Small intestine (tissue), 16 donors: ENCODE measurements at places on chromosomes 16 and 17. TPM values are rescaled to one million over a fixed set of nuclear protein-coding genes. Genes with fewer than 3 reads are reported as not detected.
A peak's percentile ranks its signal among the peaks of the same experiment; 100 is the strongest.

DNA sequence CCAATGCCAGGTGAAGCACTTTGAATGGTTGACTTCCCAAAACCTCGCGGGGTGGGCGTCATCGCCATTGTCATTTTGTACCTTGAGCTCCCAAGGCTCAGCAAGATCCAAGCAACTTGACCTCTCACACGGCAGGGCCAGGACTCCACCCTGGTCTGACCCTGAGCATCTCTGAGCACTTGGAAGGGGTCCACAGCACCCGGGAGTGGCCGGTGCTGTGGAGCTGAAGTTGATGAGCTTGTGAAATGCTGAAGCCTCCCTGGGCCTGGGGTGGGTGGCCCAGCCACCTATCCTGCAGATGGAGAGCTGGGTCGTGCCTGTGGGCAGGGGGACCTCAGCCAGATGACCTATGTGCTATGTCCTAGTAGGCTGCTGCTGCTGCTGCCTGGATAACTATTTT lies 283.3 kb upstream of the FOXF1 start:
- DNase-seq: no peak

DNA sequence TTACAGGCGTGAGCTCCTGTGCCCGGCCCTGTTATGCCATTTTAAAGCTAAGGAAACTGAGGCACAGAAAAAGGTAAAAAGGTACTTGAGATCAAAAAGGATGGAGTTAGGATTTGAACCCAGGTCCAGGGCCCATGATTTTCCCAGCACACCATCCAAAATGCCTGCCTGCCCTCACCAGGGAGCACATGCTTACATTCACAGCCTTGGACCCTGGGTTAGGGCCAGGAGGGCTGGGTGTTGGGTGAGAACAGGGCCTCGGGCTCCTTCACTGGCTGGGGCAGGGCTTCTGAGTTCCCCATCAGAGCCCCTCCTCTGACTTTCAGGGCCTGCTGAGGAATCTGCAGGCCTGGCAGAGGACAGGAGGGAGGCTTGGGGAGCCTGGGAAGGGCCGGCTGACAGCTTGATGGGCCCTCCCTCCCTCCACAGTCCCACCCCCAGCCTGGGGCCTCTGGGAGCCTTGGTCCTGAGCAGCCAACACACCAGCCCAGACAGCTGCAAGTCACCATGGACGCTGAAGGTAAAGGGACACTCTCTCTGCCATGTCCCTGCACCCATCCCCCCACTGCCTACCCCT lies at the start of gene QPRT:
Gene QPRT, plus strand, starts transcription at position 490 of the 577 bp plus-strand sequence. Its CDS starts 18 bp downstream, at position 508.
- peak; percentile 67 for DNase-seq

DNA sequence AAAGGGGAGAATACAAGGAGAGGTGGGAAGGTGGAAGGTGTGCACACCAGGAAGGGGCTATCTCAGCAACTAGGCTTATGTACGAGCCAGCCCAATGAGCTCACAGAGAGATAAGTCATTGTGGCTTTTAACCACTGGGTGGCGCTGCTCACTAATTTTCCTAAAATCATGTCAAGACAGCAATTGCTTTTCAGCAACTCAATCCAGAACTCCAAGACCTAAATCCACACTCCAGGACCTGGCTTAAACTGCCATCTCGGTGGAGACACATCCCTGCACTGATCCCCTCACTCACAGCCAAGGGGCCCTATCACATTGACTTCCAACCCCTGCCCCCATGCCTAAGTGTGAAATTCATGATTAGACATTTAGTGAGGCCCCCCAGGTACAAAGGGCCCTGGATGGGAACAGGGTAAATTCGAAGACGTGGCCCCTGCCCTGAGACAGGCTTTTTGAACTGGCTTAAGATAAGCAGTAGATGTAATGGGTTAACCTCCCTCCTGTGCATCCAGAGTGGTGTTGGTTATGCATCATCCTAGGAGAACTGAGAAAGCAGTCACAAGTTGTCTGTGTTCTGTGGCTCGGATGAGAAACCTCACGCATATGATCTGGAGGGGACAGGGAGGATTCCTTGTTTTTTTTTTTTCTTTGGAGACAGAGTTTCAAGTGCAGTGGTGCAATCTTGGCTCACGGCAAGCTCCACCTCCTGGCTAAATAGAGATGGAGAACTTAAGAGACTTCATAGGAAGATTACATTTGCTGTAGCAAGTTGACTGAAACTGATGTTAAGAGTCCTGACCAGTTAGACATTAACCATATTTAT lies 11.5 kb downstream of the CCL16 start:
- DNase-seq: peak; percentile 86

DNA sequence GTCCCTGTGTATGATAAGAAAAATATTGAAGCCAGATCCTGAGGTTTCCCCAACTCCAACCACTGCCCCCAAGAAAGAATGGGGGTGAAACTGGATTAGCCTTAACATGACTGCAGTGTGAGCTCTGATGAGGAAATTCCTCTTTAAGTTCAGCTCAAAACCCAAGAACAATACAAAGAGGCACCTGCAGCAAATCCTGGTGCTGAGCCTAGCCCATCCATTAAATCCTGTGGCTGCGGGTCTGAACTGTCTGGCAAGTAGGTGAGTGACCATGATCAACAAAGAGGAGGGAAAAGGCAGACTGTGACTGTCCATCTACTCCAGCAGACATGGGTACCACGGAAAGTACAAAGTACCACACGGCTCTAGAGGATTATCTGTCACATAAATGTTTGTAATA lies 64.2 kb downstream of the CREBBP start:
- DNase-seq: no peak

GRCh38 chr16:31453255-31454204 lies 5.8 kb upstream of the ARMC5 start:
- DNase-seq: peak; percentile 60

- peak; percentile 88 for DNase-seq
Observed at GRCh38 chr16:68756239-68756915, 19.3 kb downstream of the CDH1 start.

DNA sequence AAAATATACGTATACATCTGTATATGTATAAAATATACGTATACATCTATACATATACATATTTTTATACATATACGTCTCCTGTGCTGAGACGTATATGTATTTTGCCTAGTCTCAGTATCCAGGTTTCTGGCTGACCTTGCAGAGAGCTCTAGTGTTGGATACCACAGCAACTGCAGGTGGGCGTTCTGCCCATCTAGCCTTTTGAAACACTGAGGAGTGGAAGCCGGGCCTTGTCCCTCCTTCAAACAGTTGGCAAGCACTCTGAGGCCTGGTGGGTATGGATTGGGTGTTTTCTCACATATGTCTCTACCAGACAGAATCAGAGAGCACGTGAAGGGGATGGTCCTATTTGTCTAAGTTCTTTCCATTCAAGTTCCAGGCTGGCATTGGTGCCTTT lies 39.4 kb upstream of the MRC2 start:
- no peak for DNase-seq

DNA sequence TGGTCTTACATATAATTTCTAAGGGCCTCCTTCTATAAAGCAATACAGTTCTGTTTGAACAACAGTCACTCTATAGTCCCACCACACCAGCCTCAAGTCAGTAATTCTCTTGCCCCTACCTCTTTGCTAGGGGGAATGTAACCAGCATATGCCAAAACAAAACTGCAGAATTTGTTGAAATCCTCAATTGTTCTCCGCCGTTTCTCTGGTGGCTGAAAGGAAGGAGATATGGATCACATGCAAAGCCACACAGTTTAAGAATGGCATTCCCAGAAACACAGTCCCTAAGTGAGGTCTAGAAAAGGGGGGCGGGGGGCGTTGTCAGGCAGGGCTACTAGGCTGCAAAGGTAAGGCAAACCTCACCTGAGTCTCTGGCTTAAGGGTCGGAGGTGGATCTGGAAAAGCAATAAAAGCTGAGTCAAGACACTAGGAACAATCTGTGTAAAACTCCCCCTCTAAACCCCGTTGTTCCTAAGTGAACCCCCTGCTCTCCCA lies 1.9 kb downstream of the PHF23 start:
- DNase-seq: no peak

- no peak for DNase-seq
Observed at GRCh38 chr16:50666658-50667496, 14.2 kb downstream of the SNX20 start.

DNA sequence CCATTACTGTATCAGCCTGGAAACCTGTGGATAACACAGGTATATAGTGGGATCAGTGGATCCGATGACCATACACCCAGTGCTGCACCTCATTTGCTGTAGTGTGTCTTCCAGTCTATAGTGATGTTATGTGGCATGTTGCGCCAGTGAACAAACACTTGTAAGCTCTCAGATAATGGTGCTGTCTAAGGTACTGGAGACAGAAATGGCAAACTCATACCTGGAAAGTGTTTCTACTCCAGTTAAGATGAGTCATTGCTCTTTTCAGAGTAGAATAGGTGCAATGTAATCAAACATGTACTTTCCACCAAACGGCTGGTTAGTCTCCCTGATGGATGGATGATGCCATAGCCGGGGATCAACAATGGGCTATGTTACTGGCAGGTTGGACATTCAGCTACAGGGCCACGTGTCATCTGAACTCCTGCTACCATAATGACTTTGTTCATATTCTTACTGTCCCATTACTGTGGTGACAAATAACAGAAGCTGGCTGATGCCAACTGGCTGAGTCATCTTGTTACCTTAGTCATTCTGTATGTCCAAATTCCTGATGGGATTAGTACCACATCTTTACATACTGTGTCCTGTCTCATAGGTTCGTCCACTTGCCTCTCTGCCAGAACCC lies 6.3 kb downstream of the CCL11 start:
- DNase-seq: no peak

DNA sequence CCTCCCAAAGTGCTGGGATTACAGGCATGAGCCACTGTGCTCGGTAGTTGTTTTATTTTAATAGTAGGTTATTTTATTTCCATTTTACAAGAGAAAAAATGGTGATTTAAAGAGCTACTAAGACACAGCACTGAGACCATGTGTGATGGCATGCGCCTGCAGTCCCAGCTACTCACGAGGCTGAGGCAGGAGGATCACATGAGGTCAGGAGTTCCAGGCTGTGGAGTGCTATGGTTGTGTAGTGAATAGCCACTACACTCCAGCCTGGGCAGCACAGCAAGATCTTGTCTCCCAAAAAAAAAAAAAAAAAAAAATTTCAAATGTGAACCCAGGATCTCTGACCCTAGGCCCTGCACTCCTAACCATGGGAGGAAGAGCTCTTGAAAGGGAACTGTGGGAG lies 3.7 kb downstream of the SERPINF1 start:
- no peak for DNase-seq

DNA sequence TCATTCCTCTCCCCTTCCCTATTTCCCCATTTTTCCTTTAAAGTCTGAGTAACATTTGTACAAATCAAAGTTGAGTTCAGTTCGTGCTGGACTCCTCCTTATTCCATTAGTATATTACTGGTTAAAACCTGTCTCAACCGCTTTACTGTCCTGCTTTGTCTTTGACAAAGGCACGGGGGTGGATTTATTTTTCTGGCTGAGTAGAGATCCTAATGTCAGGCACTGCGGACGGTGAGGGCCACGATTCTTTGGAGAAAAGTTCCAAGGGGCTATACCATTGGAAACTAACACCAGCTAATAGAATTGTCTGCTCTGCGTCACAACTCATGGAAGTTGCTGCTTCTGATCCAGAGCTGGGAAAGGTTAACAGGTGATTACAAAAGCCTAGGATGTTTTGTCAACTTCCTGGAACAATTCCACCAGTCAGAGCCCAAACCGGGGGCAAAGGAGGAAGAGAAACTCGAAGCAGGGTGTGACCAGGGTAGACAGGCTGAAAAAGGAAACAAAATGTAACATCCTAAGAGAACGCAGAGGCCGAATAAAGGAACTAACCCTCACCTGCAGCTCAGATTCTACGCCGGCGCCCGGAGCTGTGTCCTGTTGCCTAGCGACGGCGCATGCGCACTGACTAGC lies 12.4 kb downstream of the TAT start:
- no peak for DNase-seq

Gene SDR42E2
- polyA plus RNA-seq: not detected

Gene IKZF3
- 0.67 TPM for polyA plus RNA-seq
